ENCODE measurements at places on chromosomes 5 and 9.

DNA sequence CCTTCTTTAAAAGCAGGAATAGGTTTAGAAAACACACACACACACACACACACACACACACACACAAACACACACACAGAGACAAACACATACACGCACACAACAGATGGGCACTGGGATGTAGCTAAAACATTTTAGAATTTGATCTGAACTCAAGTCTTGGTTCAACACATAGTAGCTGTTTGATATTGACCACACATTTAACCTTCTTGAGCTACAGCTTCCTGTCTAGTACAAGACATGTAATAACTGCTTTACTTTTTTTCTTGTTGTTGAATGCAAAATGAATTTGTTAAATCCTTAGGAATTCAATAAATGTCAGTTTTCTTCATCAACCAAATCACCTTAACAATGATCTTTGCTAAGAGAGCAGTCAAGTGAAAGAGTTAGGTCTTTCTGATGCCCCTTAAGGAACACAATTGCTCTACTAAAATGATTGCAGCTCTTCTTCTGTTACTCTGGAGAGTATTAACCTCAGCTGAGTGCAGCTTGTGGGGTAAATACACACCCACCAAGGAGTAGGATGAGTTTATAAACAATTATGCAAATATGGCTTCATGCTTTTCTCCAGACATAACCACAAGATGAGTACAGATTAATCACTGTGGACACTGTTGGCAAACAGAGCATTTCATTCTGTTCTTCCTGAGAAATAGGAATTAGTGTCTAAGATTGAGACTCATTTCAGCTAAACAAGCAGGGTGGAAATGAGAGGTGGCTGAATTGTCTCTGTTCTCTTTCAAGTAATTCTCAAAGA, 302.9 kb upstream of the PAPPA start:
- no peak for DNase-seq

GRCh38 chr5:139273572-139274289, 19.8 kb upstream of the MATR3 start:
- peak; percentile 91 for DNase-seq

GRCh38 chr5:3825531-3826451, 230.2 kb downstream of the IRX1 start:
- no peak for DNase-seq

DNA sequence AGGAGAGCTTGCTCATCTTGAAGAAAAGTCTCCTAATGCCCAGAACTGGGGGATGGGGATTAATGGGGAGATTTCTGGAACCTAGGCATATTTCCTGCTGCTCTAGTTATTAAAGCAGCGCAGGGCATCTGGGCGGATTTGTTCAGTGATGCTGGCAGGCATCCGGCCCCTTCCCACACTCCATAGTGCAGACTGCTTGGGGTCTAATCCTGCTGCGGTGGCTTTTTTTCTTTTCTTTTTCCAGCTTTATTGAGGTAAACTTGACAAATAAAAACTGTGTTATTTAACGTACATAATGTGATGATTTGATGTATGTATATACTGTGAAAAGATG, 30.7 kb downstream of the PPARGC1B start:
- DNase-seq: no peak

GRCh38 chr5:67515020-67515689, 318.6 kb upstream of the CD180 start:
- no peak for DNase-seq

- peak; percentile 39 for DNase-seq
Measured at GRCh38 chr5:143002459-143003327, 232.5 kb downstream of the ARHGAP26 start.

DNA sequence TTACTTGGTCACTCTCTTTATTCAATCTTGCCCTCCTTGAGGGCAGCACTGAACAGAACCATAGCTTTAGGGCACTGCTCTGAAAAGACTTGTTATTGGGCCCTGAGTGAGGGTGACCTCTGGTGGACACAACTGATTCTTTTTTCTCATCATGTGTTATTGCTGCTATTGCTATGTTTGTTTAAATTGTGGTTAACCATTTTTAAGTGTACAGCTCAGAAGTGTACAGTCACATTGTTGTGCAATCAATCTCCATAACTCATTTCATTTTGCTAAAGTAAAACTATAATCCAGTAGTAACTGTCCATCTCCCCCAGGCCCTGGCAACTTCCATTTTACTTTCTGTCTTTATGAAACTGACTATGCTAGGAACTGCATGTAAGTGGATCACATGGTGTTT, 351.1 kb upstream of the RIOK2 start:
- peak; percentile 82 for DNase-seq

DNA sequence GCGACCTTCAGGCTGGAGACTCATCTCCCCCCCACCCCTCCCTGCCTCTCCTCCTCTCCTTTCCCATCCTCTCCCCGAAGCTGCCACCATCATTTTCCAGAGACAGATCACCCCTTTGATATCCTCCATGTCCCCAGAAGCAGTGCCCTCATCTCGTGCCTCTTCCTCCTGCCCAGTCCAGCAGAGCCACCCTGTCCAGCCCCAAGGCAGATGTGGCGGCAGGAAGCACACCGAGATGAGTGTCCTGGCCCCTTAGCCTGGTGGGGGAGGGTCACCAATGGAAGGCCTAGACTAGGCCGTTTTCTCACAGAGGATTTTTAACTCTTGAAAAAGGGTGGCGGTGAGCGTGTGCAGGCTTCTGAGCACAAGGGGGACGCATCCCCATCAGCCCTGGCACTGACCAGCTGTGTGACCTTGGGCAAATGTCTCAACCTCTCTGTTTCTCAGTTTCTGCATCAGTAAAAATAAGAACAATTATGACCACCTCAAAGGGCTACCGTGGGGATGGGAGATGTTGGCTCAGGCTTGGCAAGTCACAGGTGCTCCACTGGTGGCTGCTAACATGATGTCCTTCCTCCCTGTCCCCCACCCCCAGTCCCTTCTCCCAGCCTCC, 48.9 kb downstream of the SARDH start:
- no peak for DNase-seq

GRCh38 chr5:141725891-141726290, 43.9 kb upstream of the ARAP3 start:
- DNase-seq: no peak

- DNase-seq: no peak
Measured at GRCh38 chr5:6166698-6167394, 211.5 kb downstream of the MED10 start.

- no peak for DNase-seq
Measured at GRCh38 chr5:55102348-55102747, at the start of gene GZMA. TSS of gene GZMA (plus strand) at chr5:55102646. CDS start at chr5:55102683, 37 bp downstream.

GRCh38 chr9:6450641-6451375, 37.8 kb downstream of the UHRF2 start:
- DNase-seq: no peak

DNA sequence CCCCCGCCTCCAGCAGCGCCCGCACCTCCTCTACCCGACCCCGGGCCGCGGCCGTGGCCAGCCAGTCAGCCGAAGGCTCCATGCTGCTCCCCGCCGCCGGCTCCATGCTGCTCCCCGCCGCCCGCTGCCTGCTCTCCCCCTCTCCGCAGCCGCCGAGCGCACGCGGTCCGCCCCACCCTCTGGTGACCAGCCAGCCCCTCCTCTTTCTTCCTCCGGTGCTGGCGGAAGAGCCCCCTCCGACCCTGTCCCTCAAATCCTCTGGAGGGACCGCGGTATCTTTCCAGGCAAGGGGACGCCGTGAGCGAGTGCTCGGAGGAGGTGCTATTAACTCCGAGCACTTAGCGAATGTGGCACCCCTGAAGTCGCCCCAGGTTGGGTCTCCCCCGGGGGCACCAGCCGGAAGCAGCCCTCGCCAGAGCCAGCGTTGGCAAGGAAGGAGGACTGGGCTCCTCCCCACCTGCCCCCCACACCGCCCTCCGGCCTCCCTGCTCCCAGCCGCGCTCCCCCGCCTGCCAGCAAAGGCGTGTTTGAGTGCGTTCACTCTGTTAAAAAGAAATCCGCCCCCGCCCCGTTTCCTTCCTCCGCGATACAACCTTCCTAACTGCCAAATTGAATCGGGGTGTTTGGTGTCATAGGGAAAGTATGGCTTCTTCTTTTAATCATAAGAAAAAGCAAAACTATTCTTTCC, 19.3 kb downstream of the CDKN2A start:
- DNase-seq: no peak

DNA sequence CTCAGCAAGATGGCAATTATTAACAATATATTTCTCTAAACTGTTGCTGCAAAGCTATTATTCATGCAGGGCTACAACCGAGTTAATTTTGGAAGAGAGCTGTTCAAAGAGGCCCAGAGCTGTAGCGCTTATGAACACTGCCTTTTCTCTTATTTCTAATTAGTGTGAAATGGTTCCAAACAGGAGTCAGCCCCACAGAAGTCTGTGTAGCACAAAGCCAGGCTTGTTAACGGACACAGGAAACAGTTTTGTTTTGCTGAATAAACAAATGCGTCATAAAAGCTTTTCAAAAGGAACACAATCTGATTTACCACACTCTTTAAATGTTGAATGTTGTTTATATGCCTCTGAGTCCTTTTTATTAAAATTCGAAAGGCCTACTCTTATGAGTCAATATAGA, 396.5 kb downstream of the ANXA1 start:
- peak; percentile 96 for DNase-seq

DNA sequence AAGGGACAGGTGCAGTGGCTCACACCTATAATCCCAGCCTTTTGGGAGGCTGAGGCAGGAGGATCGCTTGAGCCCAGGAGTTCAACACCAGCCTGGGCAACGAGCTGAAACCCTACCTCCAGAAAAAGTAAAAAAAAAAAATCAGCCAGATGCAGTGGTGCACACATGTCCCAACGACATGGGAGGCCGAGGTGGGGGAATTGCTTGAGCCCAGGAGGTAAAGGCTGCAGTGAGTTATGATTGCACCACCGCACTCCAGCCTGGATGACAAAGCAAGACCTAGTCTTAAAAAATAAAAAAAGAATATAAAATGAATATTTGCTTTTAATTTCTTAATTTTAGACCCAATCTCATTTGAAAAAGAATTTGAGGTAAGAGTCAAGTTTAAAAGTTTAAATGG, 143.5 kb downstream of the LPAR1 start:
- no peak for DNase-seq

DNA sequence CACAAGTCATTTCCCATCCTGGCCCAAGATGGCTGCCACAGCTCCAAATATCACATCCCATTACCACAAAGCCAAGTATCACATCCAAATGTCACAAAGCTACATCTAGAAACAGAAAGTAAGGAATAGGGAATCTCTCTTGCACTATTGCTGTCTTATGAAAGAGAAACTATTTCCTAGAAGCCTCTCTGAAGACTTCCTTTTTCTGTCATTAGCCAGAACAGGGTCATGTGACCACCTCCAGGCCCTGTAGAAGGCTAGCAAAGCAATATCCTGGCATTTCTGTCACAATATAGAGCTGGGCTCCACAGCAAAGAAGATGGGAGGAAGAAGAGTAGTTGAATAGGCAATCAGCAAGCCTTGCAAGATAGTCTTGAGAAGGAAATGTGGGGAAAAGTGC, 99.2 kb downstream of the SH3TC2 start:
- DNase-seq: no peak

- DNase-seq: no peak
Measured at GRCh38 chr5:176353533-176353932, 8.0 kb downstream of the KIAA1191 start.

- peak; percentile 10 for DNase-seq
Measured at GRCh38 chr5:145506185-145506850, 328.8 kb downstream of the PRELID2 start.

DNA sequence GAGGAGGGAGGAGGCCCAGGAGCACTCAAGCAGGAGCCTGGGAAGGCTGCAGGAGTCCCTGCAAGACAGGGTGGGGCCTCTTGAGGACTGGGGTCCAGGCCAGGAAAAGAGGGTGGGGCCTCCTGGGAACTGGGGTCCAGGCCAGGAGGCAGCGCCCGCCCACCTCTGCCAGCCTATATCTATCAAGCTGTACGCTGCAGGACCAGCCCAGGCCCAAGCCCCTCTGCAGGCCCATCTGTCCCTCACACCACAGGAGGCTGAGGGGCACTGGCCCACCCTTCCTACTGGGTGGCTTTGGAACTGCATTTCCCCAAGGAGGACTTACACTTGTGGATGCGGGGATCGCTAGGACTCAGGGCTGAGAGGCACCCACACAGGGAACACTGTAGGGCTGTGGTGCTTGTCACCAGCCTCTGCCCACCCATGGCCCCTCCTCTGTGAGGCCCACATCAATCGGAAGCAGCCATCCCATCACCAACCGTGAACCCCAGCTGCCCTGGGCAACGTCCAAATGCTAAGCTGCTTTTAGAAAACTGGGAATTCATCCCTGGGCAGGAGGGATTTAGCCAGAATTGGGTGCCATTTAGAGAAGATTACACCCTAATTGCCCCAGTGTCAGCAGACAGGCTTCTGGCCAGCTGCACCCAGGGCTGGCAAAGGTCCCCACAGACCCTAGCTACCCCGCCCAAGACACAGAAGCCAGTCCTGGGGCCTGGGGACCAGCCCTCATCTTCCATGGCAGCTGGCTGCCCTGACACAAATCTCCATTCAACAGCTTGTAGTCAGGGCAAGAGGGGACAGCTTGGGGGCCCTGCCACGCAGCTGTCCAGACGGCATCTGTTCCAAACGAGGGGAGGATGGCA, 15.3 kb downstream of the BICD2 start:
- DNase-seq: no peak

All from SK-MEL-5 (cell line).